ENCODE measurements at places on chromosomes 1 and 21.

GRCh38 chr1:6185635-6186382 is 5.7 kb upstream of the CHD5 start:
- DNase-seq, result no peak

- peak; percentile 79 for DNase-seq
These were observed 1.7 kb upstream of the JUN start for GRCh38 chr1:58785442-58786058.

DNA sequence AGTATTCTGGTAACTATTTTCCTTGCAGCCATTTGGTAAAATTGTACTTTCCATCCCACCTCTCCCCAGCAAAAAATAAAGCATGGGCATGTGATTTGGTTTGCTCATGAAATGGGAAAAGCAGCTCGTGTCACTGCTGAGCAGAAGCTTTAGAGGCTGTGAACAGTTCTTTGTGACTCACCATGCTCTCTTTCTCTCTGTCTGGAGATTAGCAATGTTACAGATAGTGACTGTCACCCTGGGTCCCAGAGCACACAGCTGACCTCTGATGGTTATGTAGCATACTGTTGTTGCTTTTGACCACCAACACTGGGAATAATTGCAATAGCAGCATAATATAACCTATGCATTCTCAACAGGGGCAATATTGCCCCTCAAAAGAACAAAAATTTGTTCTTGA is 70.6 kb downstream of the RGS2 start:
- DNase-seq, result no peak

- no peak for DNase-seq
These were observed 52.3 kb downstream of the GRIK3 start for GRCh38 chr1:36981771-36982622.

- no peak for DNase-seq
These were observed 1288.6 kb upstream of the TMPRSS15 start for GRCh38 chr21:19692231-19692630.

DNA sequence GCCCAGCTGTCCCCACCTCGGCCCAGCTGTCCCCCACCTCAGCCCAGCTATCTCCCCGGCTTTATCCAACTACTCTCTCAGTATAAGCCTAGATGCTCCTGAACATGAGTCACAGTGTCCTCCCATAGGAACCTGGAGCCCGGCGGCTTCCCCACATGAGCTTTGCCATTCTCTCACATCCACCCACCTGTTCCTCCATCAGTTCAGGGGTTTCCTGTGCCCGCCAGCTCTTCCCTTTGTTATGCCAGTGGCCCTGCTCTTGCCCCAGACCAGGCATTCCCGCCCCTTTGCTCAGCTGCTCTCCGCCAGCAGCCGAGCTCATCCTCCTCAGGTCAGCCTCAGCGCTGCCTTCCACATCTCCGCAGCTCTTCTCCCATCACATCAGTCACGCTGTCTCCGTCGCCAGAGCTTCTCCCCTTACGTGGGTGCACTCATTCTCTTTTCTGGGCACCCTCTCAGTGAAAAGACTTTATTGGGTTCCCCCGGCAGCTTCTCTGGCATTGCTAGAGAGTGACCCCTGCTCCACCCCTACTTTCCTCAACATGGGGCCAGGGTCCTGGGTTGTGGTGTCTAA is 89.5 kb upstream of the CSF3R start:
- no peak for DNase-seq

DNA sequence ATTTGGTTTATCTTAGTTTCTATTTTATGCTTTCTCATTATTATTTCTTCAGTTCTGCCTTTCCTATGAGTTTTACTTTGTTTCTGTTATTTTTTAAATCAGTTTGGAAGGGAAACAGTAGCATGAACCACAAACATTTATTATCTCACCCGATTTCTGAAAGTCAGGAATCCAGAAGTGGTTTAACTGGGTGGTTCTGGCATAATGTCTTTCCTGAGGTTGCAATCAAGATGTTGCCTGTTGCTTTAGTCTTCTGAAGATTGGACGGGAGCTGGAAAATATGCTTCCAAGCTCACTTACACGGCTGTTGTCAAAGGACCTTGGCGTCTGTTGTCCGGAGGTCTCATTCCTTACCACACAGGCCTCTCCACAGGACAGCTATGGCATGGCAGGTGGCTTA is 50.4 kb downstream of the SNRPE start:
- no peak for DNase-seq

DNA sequence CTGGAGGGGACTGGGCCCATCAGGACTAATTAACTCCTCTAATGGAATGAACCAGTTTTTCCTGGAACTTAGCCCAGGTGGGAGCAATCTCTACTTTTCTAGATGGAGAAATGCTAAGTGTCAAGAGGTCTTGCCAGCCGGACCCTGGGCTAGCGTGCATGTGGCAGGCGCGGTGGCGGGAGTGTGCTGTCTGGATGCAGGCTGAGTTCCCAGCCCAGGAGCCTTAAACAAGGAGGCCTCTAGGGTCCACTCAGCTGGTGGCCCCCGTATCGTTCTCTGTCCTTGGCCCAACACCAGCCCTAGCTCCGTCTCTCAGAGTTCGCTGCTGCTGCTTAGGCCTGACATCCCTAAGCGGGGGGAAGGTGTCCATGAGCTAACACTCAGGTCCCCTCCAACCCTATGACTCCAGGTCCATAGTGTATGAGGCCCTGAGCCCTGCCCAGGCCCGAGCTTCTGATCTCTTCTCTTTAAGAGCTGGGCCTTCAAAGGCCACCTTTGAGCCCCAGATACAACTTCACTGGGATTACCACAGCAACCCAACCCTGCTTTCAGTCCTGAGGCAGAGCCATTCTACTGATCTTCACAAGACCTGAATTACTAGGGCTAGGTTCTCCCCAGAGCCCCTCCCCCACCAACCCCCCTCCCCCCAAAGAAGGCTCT is 3.7 kb upstream of the KCNC4 start:
- no peak for DNase-seq

DNA sequence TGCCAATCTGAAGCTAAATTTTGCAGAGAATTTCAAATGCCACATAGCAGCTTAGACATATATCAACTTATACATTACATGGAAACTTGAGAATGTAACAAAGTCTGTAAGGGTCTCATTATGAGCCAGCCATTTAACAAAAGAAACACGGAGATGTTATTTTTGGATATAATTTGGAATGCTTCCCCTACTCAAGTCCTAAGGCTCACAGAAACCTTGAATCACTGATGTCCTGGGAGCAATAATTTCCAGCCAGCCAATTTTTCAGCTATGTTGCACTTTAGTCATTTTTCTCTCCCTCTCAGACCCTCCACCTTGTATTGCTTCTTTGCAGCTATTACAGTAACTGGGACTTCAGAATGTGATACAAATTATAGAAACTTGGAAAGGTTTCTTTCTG is 56.9 kb downstream of the EIF2B3 start:
- DNase-seq, result no peak

- DNase-seq, result no peak
These were observed 52.0 kb upstream of the GADD45A start for GRCh38 chr1:67632811-67633655.

GRCh38 chr1:2137257-2138121 is 57.1 kb downstream of the FAAP20 start:
- no peak for DNase-seq

- DNase-seq, result no peak
These were observed 105.2 kb upstream of the GADD45A start for GRCh38 chr1:67579623-67580394.

- DNase-seq, result no peak
These were observed 135.6 kb downstream of the GPR52 start for GRCh38 chr1:174583316-174583715.

DNA sequence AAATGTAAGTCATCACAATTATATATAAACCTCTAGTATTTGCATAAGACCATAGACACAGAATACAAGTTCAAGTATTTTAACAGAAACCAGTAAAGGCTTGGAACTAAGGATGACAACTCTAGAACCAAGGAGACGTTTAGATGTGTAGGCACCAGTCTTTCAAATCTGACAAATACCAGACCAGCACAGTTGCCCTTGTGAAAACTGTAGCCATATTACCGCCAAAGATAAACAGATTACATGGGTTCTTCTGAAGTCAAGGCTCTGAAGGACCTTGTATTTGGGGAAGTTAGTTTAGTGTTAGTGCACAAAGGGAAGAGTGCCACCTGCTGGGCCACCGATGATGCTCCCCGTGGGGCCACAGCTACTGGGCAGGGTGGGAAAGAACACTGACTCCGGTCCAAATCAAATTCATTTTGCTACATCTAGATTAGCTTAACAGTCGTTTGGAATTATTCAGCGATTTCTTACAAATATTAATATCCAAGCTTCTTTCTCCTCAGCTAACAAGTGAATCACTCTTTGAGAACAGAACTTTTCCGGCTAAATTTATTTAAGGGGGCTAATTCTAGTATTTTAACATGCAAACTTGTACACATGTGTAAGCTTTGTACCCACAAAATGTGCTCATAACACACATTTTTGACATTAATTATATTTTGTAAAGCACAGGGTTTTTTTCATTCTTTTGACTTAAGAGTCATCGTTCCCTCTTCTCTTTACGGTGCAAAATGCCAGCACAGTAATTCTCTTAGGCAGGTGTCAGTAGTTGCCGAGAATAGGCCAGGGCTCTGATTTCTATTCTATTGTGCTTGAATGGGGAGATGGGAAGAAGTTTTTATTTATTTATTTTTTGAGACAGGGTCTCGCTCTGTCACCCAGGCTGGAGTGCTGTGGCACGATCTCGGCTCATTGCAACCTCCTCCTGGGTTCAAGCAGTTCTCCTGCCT is 8.0 kb upstream of the NIBAN1 start:
- peak; percentile 50 for DNase-seq

DNA sequence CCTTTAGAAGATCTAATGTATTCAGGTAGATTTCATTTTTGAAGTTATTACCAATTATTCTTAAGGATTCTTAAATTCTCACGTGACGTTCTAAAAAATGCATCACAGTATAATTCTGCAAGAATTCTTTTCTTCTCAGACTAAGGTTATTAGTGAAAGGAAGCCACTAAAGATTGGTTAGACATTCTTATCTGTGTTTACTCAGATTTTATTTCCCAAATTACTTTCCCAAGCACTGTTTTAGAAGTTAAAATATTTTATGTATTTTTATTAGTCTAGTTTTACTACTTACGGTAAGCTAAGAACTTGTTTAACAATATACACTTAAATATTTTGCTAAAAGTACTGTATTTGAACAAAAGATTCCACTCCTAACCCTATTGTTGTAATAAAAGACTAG is 28.4 kb downstream of the AGO3 start:
- no peak for DNase-seq

GRCh38 chr1:213669964-213670691 is 317.6 kb upstream of the PROX1 start:
- peak; percentile 87 for DNase-seq

DNA sequence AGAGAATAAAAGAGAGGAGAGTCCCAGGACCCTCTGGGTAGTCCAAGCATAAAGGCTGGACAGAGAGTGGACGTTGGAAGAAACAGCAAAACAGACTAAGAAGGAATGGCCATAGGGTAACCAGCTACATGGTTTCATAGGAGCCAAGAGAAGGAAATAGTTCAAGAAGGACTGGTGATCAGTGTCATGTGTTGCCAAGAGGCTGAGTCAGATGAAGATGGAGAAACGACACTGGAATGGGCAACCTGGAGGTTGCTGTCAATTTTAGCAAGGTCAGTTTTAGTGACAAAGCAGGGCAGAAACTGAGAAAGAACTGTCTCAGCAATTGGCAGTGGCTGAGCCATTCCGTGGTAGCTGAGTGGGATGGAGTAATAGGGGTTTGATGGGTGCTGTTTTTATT is 41.4 kb downstream of the HMGB4 start:
- DNase-seq, result no peak

- no peak for DNase-seq
These were observed 159.9 kb upstream of the NR5A2 start for GRCh38 chr1:199867601-199868000.

DNA sequence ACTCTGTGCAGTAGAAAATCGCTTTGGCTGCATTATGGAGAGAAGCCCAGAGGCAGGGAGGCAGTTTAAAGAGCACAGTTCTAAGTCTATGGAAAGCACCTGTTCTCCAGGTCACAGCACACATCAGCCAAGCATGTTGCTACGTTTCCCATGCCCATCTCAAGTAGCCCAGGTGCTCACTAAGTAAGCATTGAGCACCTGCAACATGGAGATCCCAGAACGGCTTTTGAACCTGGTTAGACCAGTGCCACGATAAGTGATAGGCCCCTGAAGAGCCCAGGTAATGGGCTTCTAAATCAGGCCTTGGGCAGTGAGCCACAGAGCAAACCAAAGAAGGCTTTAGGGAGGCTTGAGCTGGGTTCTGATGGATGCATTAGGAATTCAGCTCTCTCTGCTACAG is 186.2 kb downstream of the C1orf94 start:
- DNase-seq, result no peak

GRCh38 chr1:208640295-208640694 is 396.1 kb upstream of the PLXNA2 start:
- DNase-seq, result no peak

- DNase-seq, result peak; percentile 62
These were observed 1.2 kb downstream of the RUSC1 start for GRCh38 chr1:155321639-155322503.

DNA sequence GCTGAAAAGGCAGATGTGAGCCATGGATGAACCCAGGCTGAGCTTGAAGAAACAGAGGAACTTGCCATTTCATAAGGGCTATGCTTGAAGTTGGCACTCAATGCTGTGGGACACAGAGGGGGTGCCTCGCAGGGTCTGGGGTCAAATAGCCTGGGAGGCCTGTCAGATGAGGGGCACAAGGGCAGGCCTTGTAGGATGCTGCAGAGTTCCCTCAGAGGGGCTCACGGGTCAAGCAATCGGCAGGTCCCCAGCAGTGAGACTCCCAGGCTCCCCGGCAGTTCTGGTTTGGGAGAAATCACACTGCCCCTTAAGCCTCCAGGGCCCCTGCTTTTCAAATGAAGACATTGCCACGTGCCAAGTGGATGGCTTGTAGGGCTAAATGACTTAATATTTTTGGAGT is 116.7 kb upstream of the GRIK3 start:
- no peak for DNase-seq

GRCh38 chr1:94678202-94678848 is 136.8 kb upstream of the F3 start:
- DNase-seq, result no peak

- DNase-seq, result no peak
These were observed 19.9 kb upstream of the FOXO6 start for GRCh38 chr1:41341365-41341683.

GRCh38 chr1:40435876-40436275 is 14.4 kb upstream of the ZFP69B start:
- no peak for DNase-seq

- DNase-seq, result no peak
These were observed 352 bp downstream of the KCNK1 start for GRCh38 chr1:233614173-233614742.

DNA sequence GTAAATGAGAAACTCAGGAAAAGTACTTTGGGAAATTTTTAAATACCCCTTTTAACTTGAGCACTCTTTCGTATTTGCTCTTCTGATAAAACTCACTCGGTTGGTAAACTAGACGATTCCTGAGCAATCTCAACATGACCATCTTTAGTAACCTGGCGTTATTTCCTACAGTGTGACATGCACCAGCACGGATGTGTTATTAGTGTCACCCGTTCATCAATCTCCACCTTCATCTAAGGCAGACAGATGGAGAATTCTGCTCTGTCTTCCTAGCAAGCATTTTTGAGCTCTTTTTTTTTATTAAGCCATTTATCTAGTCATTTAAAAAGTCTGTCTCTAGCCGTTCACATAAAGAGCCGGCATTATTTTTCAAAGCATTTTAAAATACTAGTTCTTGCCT is 155.2 kb downstream of the DISP1 start:
- no peak for DNase-seq

- no peak for DNase-seq
These were observed 449.1 kb upstream of the KAZN start for GRCh38 chr1:14149431-14149830.

GRCh38 chr1:165699577-165699976 is 1.2 kb upstream of the ALDH9A1 start:
- no peak for DNase-seq

Measured in SHP77 (cell line).